ENCODE measurements at places on chromosomes 4 and X.

GRCh38 chr4:103032574-103032973 is 13.1 kb upstream of the SLC9B1 start:
- peak; percentile 55 for DNase-seq

DNA sequence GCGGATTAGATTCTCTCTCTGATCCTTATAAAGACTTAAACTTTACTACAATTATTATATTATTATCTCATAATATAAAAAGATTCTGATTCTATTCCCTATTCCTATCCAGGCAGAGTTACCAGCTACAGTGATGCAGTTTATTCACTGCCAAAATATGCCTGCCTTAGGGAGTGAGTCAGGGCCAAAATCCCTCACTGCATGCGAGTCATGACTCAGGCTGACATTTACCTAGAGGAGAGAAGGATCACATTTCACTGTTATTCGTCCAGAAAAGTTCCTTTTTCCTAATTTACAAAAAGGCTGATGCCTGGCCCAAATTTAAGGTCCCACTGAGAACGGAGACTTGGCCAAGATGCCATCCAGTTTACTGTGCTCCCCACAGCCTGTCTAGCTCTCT is 168.5 kb upstream of the LDB2 start:
- peak; percentile 82 for DNase-seq

DNA sequence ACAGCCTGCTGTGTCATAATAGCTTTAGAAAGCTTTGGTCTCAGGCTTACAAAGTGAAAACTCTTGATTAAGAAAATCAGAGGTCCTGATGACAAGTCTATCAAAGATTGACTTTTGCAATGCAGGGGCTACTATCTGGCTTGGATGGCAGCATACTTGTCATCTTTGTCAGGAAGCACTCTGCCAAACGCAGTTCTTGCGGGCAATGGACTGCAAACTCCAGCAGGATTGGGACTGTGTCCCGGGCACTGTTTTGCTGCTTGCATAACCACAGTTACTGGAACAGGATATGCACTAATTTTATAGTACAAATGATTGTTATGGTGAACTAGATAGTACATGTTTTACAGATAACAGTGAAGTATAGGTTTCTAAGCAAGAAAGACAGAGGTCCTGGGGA is 185.6 kb downstream of the IQCM start:
- DNase-seq, result no peak

DNA sequence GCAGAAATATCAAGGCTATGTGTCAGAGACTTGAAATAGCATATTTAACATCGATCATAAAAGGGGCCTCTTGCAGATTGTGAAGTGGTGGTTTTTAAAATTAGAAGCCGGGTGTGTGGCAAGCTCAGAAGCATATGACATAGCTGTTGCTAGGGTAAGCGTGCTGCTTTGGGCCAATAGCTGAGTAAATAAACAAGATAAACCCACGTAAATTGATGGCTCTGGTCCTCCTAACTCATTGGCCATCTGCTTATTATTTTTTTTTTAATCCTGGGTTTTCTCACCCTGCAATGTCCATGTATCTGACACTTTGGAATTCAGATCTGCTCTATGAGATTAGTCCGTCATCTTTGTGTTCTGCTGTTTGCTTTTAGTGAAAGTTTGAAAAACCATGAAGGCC is 32.6 kb upstream of the STOX2 start:
- no peak for DNase-seq

- DNase-seq, result peak; percentile 86
Observed at GRCh38 chr4:159446266-159446976, 343.5 kb downstream of the RAPGEF2 start.

All from RKO (cell line).